ENCODE measurements at places on chromosomes 11 and 22.

DNA sequence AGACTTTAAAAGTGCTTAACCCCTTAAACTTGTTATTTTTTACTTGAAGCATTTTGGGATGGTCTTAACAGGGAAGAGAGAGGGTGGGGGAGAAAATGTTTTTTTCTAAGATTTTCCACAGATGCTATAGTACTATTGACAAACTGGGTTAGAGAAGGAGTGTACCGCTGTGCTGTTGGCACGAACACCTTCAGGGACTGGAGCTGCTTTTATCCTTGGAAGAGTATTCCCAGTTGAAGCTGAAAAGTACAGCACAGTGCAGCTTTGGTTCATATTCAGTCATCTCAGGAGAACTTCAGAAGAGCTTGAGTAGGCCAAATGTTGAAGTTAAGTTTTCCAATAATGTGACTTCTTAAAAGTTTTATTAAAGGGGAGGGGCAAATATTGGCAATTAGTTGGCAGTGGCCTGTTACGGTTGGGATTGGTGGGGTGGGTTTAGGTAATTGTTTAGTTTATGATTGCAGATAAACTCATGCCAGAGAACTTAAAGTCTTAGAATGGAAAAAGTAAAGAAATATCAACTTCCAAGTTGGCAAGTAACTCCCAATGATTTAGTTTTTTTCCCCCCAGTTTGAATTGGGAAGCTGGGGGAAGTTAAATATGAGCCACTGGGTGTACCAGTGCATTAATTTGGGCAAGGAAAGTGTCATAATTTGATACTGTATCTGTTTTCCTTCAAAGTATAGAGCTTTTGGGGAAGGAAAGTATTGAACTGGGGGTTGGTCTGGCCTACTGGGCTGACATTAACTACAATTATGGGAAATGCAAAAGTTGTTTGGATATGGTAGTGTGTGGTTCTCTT is 2.8 kb downstream of the MALAT1 start:
- DNase-seq: no peak

- no peak for DNase-seq
Observed at GRCh38 chr22:49855251-49855911, 1.7 kb downstream of the ZBED4 start.

DNA sequence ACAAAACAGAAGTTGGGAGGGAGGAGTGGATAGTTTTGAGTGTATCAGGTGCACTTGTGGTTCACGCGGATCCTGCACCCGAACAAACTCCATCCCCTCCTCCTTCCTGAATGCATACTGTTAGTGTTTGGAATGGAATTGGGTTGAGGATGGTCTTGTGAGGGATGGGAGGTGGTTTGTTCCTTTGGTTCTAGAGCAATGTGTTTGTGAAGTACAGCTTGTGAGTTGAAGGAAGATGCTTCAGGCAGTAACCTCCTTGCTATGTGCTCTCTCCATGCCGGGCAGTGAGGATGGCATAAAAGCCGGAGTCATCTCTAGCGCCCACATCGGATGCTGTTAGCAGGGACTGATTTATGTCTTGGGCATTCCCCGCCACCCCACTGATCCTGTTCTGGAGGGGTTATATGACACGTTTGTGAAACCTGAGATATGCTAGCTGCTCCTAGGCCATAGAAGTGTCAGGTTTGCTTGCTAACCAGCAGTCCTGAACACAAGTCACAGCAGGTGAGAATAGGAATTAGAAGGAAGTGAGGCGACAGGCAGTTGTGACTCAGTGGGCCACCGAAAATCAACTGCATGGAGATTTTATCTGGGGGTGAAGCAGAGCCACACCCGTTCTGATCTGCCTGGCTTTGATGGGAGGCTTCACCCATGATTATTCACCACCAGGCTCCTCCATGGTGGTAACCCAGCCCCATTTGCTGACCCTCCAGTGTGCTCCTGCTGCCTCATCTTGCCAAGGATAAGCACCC is 2.2 kb downstream of the BCR start:
- DNase-seq: no peak

DNA sequence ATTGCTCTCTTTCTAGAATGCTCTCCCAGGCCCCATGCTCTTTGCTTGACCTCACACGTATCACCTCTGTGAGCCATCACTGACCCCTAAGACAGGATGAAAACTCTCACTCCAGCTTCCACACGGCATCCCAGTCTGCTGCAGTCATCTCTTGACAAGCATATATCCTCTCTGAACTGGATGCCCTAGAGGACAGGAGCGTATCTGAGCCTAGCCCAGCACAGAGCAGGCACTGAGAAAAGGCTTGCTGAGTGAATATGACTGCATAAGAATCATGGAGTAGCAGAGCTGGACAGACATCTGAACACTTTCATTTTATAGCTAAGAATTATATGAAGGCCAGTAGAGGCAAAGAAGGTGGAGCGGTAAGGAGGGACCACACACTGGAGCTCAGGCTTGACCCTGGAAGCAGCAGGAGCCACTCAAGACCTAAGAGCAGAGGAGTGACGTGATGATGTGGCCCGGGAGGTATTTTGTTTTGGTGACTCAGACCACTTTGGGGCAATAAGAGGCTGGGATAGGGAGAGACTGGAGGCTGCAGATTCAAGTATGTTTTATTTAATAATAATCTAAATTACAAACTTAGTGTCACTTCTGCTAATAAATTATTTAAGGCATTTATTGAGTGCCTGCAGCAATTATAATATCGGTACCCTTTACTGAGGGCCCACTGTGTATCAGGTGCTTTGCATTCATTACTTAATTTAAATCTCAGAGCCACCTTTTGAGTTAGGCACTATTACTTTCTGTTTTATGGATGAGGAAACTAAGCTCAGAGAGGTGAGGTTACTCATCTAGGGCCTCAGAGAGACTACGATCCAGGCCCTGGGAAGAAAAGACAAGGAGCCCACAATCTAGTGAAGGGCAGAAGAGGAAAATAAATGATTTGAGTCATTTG is 42.6 kb downstream of the MAP6 start:
- no peak for DNase-seq

GRCh38 chr11:111733016-111733415 is 33.2 kb downstream of the PPP2R1B start:
- no peak for DNase-seq

- no peak for DNase-seq
Observed at GRCh38 chr22:24240381-24240780, 4.5 kb downstream of the GGT5 start.

GRCh38 chr11:8025123-8025522 is 38.0 kb downstream of the EIF3F start:
- no peak for DNase-seq

DNA sequence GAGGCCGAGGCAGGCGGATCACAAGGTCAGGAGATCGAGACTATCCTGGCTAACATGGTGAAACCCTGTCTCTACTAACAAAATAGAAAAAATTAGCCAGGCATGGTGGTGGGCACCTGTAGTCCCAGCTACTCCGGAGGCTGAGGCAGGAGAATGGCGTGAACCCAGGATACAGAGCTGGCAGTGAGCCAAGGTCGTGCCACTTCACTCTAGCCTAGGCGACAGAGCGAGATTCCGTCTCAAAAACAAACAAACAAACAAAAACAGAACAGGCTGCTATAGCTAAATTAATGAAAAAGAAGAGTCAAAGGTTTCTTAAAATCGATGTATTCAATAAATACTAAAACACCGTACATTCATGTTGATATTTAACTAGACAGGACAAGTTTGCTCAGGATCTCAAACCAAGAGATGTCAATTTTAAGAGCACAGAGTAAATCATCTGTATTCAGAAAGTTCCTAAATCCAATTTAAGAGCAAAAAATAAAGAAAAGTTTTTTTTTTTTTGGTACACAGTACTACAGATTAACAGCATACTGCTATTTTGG is 59.9 kb downstream of the NUP98 start:
- DNase-seq: no peak

GRCh38 chr11:11612439-11612838 is 9.4 kb downstream of the GALNT18 start:
- DNase-seq: no peak

DNA sequence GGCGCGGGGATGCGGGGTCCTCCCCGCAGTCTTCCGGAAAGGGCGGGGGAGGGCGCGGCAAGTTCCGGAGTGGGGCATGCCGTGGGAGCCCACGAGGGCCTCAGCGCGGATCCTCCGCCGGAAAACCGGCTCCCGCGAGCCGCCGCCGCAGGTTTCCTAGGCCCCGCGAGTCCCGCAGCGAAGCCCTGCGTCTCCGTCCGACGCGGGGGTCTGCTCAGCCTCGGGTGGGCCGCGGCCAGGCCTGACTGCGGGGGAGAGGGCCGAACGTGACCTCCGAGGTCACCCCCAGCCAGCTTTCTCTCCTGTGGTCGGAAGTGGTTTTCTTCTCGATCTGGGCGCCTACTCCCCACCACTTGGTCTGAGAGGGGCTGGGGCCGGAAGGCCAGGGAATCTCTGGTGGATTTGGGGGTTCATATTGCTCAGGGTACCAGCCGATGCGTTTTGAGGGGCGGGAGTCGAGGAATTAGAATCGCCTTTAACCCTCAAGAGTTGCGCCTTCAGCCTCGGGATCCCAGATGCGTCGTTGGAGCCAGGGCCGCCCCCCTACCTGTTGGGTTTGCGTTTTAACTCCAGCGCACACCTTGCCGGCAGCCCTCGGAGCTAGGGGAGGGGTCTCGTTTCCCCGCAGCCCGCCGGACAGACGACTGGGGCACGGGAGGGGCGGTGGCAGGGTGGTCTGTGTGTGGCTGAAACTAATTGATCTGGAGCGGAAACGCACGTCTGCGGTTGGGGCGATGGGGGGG is 3.6 kb upstream of the CCND1 start:
- DNase-seq: no peak

DNA sequence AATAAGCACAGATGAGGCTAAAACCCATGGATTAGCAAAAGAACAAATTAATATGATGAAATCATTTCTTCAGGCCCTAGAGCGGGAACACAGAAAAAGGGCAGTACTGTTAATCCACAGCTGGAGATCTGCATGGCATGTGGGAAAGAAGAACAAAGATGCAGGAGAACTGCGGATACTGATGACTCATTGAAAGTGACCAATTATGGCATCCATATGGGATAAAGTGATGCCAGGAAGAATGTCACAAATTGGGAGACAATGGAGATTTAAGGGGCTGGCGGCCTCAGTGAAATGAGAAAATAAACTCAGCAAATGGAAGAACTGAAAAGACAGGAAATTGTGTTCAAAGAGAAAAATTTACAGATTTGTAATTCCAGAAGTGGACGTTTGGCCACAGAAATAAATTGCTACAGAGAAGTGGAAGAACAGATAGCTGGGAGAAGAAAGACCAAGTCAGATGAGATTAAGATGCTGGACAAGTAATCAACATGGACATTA is 39.4 kb downstream of the SIK3 start:
- DNase-seq: no peak

DNA sequence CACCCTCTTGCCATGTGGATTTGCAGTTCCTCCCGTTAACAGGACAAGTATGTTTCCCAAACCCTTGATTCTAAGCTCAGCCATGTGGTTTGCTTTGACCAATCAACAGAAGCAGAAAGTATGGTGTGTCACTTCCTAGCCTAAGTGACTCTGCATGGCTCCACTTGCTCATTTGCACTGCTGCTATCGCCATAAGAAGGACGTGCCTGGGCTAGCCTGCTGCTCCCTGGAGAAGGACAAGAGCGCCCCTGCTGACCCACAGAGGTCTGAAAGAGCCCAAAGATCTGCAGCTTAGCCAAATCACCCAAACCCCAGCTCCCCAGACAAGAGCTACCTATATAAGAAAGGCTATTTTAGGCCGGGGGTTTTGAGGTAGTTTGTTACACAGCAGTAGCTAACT is 18.0 kb downstream of the TBRG1 start:
- DNase-seq: no peak

- DNase-seq: no peak
Observed at GRCh38 chr11:66593303-66593635, 284 bp downstream of the CCS start.

DNA sequence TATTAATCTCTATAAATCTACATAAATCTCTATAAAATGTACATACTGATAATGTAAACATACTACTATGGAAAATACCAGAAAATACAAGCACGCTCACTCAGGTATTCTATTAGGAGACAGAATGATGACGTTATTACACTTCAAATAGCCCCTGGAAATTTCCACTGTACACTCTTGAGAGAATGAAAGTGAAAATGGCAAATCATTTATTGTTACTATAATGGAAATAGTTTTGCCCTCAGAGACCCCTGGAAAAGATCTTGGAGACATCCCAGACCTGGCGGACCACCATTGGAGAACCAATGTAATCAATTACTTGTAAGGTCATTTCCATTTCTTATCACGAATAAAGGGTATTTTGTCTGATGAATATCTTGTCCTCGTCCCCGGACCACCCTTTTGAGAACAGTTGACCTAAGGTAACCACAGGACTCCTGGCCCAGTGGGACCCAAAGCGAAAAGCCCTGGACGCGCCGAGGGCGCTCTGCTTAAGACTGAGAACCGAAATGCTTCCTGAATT is 509 bp upstream of the PRRG4 start:
- no peak for DNase-seq

GRCh38 chr11:70000228-70000627 is 77.9 kb upstream of the ANO1 start:
- DNase-seq: no peak

GRCh38 chr11:115912484-115912945 is 408.3 kb upstream of the CADM1 start:
- DNase-seq: no peak

DNA sequence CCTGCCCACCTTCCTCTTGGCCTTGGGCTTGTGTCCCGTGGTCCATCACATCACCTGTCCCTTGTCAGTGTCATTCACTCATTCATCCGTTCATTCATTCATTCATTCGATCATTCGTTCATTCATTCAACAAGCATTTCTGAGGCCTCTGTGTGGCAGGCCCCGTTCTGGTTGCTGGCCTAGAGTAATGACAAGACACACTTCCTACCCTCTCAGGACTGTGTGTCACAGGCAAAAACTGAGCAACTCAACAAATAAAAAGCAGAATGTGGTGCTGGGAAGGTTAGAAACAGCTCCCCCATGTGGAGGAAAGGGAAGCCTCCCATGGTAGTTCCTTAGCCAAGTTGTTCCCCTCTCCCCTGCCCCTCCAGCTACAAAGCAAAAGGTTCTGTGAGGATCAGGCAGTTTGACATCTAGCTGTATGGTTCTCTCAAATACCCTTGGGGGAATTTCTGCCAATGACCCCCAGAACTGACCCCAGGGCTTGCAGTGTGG is 1.6 kb upstream of the OMP start:
- DNase-seq: no peak

DNA sequence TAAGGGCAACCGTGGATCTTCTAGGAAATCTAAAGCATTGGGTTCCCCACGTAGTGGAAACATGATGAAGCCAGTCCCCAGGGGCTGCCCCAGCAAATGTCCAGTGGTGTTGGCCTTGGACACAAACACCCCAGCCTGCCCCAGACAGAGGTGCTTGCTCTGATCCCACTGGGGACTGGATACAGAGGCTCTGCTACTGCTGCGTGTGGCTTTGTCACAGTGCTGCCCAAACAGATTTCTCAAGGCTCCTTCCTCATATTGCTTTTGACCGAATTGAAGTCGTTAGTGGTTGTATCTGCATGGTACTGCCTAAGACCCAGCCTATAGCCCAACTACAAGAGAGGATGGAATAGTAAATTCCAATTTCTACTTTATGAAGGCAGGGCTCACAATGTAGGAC is 40.1 kb upstream of the CD44 start:
- no peak for DNase-seq

GRCh38 chr22:19400881-19401280 is 30.7 kb downstream of the HIRA start:
- DNase-seq: no peak

All from GM12892 (cell line).